ENCODE measurements at places on chromosomes 6 and 20.

- DNase-seq: no peak
Observed at GRCh38 chr6:53731866-53732636, 62.8 kb upstream of the LRRC1 start.

GRCh38 chr6:73074175-73074574 is 151.1 kb downstream of the KHDC1L start:
- peak; percentile 9 for DNase-seq

DNA sequence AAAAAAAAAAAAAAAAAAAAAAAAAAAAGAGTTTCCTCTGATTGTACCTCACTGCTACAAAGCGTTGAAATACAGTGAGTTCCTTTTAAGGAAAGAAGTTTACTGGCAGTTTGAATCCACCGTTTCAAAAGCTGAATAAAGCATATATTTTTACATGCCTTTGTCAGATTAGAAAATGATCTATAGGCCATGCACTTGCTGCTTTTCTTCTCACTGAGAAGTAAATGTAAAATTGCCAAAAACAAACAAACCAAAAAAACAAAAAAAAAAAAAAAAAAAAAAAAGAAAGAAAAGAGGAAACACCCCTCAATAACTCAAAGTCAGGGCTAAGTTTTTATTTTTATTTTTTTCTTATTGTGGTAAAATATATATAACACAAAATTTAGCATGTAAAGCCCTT is 81.9 kb downstream of the LYRM4 start:
- DNase-seq: no peak

GRCh38 chr6:47168180-47168579 is 126.0 kb upstream of the ADGRF1 start:
- peak; percentile 66 for DNase-seq

DNA sequence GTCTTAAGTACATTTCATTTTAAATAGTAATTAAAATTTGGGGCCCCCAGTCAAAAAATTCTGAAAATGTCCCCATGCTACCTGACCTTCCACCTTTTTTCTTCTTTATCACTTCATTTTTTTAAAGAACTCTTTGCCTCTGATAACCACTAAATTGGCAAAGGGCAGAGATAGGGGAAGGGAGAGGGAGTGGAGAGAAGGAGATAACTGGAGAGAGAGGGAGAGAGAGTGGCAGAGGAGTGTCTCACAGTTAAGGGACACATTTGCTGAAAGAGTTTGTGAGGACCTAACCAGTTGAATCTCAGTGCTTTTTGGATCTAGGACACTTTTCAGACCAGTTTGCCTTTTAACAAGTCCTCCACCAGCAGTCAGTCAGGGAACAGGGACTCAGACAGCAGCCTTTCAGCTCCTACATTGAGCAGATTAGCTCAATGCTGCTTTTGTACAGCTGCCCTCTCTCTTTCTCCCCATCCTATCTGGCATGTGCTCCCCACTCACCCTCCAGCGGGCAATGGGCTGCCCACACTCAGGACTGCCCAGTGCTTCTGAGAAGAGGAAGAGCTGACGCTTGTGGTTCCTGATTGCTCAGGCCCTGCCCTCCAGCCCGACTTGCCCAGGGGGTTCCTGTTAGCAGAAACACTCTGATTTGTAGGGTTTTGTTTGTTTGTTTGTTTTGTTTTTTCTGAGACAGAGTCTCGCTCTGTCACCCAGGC is 14.4 kb downstream of the ARMC2 start:
- no peak for DNase-seq

GRCh38 chr20:39691151-39691862 is 729.2 kb downstream of the DHX35 start:
- no peak for DNase-seq

DNA sequence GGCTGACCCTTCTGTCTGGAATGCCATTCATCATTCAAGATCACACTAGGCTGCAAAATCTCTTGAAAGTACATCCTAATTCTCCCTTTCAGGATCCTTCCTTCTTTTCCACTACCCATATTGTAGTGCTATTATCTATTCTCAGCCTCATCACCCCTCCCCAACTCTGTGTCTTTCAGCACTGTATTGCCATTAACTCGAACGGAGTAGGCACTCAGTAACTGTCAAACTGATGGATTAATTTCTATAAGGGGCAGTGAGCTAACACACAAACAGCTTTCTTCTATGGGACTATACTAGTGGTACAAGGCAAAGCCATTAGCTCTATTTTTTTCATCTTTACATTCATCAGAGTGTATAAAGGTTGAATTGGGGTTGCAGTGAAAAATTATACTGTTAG is 46.6 kb downstream of the LAMA4 start:
- no peak for DNase-seq

DNA sequence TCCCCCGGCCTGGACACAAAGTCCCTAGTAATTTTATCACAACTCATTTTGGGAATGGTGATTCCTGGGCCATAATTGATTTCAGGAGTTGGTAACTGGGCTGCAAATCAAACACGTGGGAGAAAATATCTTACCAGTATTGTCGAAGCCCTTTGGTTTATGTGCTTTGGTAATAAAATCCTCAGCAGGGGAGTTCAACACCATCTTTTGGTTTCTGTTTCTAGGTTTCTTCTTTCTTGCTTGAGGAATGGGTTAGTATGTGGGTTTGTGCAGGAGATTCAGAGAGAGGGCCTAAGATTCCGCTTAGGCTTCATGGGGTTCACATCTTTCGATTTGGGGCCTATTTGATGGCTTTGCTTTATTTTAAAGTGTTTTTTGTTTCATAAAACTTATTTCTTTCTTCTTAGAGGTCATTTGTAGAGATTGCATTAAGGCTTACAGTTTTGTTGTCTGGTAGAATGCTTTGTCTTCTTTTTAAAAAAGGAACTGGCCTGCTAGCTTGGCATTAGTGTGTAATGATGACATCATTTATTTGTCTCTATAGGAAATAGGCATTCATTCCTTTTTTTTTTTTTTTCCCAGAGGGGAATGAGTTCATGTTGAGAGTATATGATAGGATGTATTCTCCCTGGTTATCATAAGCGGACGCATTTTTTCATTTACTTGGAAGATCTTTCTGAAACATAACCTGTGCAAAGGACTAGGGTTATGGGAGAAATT is 45.8 kb downstream of the CYP24A1 start:
- no peak for DNase-seq

DNA sequence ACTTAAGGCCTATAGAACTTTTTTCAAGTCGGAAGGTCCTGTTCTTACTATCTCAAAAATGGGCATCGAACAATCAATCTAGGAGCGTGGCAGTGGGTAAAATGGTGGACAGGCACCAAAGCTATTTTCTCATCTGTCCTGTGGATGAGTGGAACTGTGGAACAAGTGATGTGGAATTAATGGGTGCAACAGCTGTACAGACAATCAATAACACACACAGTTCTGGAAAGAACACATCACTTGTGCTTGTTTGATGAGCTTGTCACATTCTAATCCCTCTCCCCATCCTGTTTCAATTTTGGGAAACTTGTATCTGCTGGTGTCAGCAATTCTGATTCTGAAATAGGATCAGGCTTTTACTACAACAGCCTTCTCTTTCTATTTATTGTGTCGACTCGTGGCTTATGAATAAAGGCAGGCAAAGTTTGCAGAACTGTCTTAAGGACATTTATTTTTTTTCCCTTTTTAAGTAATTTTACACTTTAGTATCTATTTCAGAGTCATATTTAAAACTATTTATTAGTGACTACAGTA is 11.5 kb downstream of the RBM24 start:
- DNase-seq: no peak
